ENCODE measurements at places on chromosomes 11 and 22.
A peak's percentile ranks its signal among the peaks of the same experiment; 100 is the strongest.

- no peak for DNase-seq
These were observed 384.1 kb downstream of the CTTN start for GRCh38 chr11:70782401-70782913.

DNA sequence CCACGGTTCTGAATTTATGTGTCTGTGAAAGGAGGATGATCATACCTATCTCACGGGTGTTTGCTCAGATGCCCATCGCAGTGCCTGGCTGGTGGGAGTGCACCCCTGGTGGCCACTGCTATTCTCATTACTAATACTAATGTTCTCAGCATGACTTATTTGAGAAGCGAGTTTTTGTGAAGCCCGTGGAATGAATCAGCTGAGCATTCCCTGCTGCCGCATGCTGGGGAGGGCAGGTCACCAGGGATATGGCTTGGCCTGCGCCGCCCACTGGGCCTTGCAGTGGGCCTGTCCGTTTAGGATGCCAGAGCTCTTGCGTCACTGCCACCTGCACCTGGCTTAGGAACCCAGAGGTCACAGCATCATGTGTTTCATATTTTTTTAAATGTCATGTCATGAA is 16.9 kb downstream of the CTTN start:
- no peak for DNase-seq

GRCh38 chr11:93199616-93200015 is 1.8 kb upstream of the SLC36A4 start:
- DNase-seq, result no peak

DNA sequence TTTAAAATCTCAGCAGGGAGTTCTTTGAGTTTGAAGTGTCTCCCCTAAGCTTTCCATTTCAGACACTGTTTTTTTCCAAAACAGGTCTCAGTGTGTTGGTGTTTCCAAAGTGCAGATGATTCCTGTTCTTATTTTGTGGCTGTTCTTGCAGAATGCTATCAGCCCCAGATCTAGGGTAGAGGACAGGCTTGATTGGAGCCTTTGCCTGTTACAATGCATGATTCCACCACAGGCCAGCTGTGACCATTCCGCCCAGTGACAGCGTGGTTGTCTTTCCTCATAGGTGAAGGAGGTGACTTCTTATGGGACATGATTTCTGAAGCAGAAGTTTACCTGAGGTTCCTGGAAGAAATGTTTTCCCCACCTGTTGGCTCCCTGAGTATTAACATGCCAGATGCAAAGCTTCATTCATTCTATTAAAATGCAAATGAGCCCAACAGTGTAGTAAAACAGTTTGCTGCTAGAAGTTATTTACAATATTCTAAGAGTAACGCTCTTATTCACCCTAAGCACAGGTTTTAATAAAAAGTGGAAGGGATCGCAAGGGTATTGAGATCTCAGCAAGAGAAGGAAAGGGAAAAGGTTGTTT is 36.9 kb upstream of the BIRC3 start:
- DNase-seq, result no peak

- DNase-seq, result no peak
These were observed 1173.2 kb downstream of the BRD1 start for GRCh38 chr22:48654492-48654891.

DNA sequence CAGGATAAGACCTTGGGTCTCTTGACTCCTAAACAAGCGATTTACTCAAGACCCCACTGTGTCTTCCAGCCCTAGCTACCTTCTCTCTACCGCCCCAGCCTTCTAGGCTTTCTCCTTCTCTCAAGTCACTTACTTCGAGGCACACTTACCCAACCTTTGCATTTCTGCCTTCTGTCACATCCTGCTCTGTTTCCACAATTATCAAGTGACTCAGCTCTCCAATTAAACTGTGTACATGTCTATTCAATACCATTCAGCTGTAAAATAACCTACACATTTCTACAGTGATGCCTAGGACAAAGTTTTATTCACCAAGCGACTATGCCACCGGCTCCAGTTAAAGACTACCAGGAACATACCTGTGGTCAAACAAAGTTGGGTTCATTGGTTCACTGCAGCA is 69.0 kb downstream of the LARGE1 start:
- DNase-seq, result no peak

- DNase-seq, result peak; percentile 91
These were observed 83.8 kb downstream of the ME3 start for GRCh38 chr11:86588566-86589090.

- DNase-seq, result no peak
These were observed 56.7 kb downstream of the SHISAL1 start for GRCh38 chr22:44256085-44256484.

- DNase-seq, result no peak
These were observed 87.6 kb upstream of the APOA1 start for GRCh38 chr11:116925050-116925449.

DNA sequence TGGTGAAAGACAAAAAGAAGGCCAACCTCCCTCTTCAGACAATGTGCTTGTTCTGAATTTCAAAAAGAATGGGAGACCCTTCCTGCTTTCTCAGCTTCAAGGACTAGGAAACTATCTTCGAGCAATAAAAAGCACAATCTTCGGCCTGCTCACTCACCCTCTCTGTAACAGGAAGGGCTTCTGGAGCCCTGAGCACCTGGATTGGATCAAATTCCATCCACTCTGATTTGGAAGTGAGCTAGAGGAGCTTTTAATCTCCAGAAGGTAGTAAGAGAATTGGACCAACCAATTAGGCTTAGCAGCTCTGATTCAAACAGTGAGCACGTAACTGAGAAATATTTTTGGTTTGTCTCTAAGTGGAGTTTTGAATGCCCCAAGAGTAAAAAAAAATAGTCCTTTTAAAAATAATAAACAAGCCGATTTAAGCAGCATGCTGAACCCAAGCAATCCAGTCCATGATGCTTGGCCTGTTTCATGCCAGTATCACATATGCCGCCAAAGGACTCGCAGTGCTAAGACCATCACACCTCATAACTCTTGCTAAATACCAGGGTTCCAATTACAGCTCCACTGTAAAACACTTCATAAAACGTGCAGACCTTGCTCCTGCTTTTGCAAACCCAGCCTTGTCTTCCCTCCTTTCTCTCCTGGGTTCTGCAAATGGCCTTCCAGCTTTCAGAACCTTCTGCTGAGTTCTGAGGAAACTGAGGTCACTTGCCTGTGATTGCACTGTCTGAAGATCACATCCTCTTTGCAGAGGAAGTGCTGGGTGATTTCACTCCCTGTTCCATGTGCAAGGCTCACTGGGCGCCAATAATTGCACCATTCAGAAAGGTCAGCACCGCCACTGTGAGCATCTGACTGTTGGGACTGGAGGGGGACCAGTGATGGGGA is 74.4 kb downstream of the SLC1A2 start:
- no peak for DNase-seq

DNA sequence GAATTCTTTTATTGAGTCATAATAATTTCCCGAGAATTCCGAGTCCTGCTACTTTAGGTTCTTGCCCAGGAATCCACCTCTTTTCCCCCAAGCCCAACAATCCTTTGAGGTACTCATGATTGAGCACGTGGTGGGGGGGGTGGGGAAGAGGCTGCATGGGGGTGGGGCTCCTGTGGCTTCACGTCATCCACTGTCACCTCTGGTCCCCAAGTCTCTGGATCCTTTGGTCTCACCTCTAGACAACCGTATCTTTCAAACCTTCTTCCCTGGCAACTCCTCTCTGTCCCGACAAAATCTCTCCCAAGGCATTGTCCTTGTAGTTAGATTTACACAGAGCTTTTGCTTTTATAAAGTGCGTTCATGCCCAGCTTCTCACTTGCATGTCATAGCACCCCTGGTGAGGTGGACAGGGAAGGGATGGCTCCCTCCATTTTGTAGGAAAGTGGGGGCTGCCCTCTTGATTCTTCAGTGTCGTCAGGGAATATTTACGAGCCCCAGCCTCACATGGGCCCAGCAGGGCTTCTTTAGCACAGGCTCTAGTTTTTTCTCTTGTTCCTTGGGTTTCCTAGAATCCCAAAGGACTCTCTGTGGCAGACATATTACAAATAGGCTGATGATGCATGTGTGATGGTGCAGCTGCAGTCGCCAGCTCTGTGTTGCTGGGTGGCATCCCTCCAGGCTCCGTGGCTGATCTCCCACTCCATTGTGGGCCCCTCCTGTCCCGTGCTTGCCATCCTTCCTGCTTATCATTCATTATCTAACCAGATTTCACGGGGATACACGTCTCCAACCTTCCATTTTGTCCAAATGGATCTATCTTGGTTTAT is 8.4 kb downstream of the UCP3 start:
- no peak for DNase-seq

DNA sequence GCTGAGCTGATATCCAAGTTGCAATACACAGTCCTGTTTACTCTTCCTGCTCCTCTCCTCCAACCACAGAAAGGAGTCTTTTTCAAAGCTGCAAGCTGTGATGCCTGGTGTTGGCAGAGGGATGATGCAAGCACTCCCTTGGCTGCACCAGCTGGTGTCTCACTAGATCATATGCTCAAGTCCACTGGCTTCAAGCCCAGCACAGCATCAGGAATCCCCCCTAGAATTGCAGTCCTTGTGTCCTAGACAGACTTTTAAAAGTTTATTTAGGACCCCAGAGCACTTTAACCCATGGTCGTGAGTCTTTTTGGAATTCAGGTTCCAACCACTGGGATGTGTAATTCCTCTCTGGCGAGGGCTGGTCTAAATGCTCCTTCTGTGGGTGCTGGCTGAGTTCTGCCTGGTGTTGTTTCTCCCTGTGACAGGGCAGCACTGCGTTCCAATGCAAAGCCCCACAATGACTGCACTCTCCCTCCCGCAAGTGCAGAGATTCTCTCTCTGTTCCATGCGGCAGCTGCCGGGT is 1.9 kb upstream of the HEPN1 start:
- peak; percentile 4 for DNase-seq

DNA sequence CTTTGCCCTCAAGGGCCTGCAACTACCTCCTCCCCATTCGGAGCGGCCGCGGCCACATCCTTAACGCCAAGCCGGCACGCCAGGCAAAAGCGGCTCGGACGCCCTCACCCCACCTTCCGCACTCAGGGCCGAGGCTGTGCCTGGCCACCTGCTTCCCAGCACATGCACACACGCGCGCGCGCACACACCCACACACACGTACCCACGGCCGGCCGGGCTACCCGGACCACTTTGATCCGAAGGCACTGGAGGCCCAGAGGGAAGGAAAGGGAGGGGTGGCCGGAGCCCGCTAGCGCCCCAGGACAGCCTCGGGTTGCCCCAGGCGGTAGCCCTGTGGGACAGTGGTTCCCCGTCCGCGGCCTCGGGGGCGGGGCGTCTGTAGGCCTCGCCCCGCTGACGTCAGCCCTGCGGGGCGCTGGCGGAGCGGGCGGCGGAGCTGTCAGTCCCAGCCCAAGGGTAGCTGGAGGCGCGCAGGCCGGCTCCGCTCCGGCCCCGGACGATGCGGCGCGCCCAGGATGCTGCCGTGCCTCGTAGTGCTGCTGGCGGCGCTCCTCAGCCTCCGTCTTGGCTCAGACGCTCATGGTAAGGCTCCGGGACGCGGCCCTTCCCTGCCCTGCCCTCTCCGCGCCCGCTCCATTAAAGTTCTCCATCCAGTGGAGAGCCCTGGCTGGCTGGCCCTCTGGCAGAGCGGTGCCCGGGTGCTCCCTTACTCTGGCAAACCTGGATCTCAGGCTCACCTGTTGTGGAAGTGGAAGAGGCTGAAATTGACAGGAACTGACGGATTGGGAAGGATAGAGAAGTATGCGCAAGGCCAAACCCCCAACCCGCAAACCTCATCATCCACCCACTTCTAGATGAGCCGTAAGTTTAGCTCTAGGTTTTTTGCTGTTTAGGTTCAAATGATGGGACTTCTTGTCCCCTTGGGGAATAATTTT is at the start of gene IL10RA:
Gene IL10RA (plus strand): TSS at position 442 of the 935 bp plus-strand sequence. CDS start 74 bp downstream, at position 516.
- DNase-seq, result peak; percentile 27

DNA sequence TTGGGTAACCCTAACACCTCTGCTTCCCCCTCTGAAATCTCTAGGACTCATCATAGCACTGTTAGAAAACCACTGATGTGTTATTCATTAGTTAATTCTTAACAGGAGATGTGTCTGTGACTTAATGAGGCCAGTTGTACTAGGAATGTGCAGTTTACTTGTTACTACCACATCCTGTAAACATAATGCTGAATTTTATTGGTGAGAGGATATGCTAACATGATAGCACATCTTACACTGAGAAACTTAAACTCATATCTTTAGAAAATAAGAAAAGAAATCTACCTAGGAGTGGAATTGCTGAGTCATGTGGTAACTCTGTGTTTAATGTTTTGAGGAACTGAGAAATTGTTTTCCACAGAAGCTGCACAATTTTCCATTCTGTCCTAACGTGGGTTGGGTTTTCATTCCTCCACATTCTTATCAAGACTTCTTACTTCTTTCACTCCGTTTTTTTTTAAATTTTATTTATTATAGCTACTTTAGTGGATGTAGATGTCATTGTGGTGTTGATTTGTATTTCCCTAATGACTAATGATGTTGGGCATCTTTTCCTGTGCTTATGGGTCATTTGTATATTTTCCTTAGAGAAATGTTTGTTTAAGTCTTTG is 33.7 kb downstream of the RNF121 start:
- peak; percentile 98 for DNase-seq

- DNase-seq, result no peak
These were observed 2.1 kb upstream of the CARNS1 start for GRCh38 chr11:67413266-67413849.

DNA sequence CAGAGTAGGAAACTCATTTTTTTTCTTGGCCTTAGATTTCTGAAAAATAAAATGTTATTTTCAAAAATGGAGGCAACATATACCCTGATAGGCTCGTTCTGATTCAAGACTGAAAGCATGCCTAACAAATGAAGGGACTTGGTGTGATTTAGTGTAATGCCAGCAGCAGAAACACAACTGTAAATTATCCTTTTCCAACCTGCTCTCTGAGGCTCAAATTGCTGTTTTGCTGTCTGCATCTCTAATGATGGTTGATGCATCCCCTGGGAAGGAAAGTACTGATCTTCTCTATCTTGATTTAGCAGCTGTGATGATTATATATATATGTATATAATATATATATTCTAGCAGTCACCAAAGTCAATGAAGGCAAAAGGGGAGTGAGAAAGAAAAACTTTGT is 537.2 kb upstream of the API5 start:
- DNase-seq, result no peak
